CD4-positive, alpha-beta T cell treated with Interleukin-21 for 1 hour (primary cell): ENCODE measurements at places on chromosomes 2 and 18.

GRCh38 chr2:136517716-136518115 is 247.6 kb upstream of the THSD7B start:
- DNase-seq: no peak

GRCh38 chr2:240604291-240604938 is 17.9 kb downstream of the CAPN10 start:
- no peak for DNase-seq

- peak; percentile 98 for DNase-seq
Measured at GRCh38 chr18:21111346-21112139, at the start of gene ROCK1. ROCK1 (minus strand) TSS chr18:21111813; CDS start chr18:21110910, 903 bp downstream.

- no peak for DNase-seq
Measured at GRCh38 chr2:136288249-136288648, 170.3 kb upstream of the CXCR4 start.
